ENCODE measurements at places on chromosomes 6 and 20.
A peak's percentile ranks its signal among the peaks of the same experiment; 100 is the strongest.

GRCh38 chr6:166393535-166393823 lies 10.7 kb upstream of the MPC1 start:
- no peak for DNase-seq

DNA sequence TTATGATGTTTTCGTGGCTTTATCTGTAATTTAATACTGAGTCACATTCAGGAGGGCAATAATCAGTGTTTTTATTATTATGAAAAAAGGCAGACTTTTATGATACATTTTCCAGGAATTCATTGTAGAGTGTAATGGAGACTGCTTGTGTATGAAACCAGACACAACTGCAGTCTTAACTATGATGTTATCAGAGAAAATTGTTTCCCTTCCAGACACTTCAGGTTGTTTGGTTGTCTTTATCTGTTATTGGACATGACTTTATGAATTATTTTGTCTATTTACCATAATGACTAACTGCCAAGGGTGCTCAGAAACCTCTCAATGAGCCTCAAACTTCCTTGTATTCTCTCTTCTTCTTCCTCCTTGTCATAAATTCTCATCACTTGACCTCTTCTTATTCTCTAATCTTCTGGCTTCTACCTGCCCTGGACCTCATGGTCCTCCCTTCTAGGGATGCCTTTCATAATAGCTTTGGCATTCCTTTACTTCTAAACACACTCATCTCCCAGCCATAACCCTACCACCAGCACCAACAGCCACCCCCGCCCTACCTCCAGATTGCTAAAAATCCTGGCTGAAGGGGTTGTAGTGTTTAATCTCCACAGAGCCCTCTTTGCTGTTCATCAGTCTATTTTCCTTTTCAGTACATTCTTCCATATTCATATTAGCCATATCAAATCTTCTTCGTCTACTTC lies 492.5 kb downstream of the CDKAL1 start:
- DNase-seq, result no peak

- DNase-seq, result peak; percentile 16
Observed at GRCh38 chr6:43983632-43984031, 143.6 kb downstream of the MRPL14 start.

- no peak for DNase-seq
Observed at GRCh38 chr20:62662422-62662821, 20.1 kb downstream of the SLCO4A1 start.

DNA sequence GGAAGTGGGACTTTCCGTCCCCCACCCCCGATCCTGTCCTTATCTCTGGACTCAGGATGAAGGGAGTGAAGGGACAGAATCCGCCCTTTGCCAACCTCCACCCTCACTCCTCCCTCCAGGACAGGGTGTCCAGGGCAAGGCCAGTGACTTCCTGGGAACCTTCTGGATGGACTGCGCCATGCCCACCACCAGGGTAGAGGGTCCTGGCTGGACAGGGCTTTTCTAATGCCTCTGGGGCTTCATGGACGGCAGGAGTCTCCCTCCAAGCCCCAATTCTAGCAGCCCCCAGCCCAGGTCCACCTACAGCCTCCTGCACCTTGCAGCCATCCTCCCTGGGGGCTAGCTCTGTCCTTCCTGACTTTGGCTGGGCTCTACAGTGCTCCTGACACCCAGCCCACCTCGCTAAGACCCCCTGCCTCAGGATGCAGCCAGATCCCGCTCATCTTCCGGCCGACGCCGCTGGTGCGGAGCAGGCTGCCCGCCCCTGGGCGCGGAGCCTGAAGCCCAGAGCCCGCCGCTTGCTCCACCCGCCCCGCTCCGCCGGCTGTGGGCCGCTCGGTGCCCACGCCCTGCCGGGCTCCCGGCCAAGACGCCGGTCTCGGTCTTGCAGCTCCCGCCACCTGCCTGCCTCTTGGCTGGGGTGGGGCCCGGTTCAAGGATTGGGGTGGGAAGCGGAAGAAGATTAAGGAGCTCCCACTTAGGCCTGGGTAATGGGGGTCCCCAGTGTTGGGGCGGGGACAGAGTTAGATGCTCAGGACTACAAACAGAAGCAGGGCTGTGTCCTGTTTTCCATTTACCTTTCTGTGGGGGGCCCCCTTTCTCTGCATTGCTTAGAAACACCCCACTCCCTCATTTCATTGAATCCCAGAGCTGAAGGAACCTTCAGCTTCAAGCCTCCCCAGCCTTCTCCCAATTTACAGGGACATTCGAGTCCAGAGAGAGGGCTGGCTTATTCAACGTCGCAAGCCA lies 72.8 kb downstream of the MDGA1 start:
- DNase-seq, result peak; percentile 43

GRCh38 chr6:151974061-151974617 lies 166.7 kb downstream of the ESR1 start:
- no peak for DNase-seq

DNA sequence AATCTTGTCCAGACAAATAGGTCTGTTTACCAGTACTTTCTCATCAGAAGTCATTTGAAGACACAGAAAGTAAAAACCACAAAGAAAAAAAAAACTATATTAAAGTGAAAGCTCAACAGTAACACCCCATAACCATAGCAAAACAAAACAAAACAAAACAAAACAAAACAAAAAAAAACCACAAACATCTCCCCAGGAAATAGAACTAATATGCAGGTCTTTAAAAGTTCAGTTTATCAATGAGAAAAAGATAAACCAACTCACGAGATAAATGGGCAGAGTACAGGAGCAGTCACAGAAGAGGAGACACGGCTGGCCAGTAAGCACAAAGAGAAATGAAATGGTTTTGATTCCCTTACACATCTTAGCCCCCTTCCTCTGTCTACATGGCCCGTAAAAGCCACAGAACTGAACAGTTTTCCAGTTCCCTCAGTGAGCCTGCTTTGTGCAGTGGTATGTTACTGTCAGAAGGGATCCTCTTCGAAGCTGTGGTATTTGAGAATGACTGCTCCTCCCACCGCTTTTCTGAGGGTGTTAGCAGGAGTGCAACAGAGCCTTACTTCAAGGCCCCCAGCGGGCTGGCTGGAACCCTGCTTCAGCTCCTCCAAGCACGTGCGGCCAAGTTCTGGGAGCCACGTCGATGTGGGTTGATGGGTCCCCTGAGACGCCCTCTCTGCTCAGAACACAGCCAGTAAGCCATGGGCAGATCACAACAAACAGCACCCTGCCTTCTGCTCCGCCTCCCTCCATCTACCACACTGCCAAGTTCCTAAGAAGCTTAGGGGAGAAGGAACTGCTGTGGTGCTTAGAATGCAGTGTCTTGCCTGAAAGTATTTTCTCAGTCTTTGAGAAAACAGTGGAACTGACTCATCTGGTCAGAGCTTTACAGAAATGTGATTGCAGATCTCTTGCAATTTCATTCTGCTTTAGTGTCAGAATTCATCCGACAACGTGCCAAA lies 14.0 kb downstream of the UST start:
- DNase-seq, result peak; percentile 84

GRCh38 chr6:155171109-155171746 lies 92.6 kb upstream of the CLDN20 start:
- no peak for DNase-seq

- DNase-seq, result no peak
Observed at GRCh38 chr20:5401277-5401875, 84.6 kb upstream of the PROKR2 start.

DNA sequence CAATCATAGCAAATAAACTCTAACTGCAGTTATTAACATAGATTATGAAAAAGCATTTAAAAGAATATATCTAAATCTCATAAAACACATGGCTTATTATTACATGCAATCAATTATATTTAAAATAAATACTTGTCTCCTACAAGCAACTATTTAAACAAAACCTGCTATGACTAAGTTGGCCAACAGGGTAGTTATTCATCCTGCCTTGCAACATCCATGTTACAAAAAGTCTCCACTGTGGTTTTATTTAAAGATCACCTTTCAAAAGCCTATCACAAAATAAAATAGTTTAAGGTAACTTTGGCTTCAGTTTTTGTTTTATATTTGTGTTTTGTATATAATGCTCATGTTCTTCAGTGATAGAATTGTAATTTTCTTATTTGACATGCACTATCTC lies 1127.0 kb upstream of the MAP3K7 start:
- DNase-seq, result no peak

DNA sequence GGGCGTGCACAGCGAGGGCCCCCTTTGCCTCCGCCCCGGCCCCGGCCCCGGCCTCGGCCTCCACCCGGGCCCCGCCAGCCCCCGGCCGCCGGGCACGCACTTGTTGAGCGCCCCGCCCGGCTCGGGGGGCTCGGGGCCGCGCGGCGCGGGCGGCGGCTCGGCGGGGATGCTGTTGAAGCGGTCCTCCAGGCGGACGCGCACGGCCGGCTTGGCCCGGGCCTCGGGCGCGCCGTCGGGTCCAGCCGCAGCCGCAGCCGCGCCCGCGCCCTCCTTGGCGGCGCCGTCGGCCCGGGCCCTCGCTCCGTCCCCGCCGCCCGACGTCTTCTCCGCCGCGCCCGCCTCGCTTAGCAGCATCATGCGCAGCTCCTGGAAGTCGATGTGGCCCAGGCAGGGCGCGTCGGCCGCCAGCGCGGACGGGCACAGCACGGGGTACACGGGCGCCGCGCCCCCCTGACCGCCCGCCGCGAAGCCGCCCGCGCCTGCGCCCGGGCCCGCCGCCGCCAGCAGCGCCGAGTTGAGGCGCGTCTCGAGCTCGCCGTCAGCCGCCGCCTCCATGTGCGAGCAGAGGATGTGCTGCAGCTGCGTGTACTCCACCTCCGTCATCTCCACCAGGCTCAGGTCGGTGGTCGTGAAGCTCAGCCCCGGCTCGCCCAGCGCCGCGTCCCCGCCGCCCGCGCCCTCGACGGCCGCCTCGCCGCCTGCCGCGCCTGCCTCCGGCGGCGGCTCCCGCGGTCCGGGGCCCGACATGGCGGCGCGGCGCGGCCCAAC lies 514 bp downstream of the TCFL5 start:
- peak; percentile 59 for DNase-seq

DNA sequence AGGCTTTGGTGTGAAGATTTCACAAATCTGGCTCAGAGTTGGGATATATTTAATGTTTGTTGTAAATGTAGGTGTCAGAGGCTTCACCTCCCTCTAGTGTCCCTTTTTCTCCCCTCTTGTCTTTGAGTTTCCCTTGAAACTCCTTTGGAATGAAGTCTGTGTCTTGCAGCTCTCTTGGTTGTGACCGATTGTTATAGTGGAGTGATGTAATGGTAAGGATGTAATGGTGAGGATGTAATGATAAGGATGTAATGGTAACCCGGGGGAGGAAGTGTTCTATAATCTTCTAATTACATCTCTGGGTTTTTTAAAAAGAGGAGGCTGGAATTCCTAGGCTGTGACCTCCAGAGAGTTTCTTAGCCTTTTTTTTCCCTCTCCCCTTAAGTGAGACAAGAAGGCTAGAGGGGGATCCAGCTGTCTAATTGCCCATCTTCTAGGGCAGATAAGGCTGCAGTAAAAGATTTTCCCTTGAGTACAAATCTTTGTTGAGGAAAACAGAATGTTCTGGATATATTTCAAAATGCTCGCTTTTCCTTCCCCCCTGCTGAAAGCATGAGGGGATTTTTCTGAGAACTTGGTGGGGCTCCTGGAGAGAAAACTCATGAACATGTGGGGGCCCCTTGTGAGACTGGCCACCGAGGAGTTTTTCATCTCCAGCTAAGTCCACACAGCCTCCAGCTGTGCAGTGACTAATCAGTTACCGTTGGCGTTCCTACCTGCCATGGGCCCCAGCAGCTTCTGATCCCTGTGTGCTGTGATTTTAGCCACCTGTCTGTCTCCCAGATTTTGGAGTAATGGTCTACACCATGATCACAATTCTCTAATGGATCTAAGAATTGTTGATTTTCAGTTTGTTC lies 156.7 kb upstream of the PMEPA1 start:
- peak; percentile 28 for DNase-seq

DNA sequence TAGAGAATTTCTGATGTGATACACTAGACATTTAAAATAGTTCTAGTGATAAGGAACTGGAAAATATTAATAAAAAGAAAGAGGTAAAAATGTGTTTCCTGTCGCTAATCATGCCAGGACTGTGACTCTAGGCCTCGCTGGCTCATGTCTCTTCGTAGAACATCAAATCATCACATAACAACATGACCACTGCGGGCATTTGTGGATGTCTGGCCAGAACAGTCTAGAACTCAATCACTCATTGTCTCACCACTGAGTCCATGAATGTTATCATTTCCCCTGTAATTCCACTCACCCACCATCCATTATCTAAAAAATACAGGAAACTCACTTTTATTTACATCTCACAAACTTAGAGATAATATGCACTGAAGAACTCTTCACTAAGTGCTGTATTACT lies 3.4 kb downstream of the HMGN3 start:
- no peak for DNase-seq
